ENCODE measurements at places on chromosomes 7 and 10.
A peak's percentile ranks its signal among the peaks of the same experiment; 100 is the strongest.

DNA sequence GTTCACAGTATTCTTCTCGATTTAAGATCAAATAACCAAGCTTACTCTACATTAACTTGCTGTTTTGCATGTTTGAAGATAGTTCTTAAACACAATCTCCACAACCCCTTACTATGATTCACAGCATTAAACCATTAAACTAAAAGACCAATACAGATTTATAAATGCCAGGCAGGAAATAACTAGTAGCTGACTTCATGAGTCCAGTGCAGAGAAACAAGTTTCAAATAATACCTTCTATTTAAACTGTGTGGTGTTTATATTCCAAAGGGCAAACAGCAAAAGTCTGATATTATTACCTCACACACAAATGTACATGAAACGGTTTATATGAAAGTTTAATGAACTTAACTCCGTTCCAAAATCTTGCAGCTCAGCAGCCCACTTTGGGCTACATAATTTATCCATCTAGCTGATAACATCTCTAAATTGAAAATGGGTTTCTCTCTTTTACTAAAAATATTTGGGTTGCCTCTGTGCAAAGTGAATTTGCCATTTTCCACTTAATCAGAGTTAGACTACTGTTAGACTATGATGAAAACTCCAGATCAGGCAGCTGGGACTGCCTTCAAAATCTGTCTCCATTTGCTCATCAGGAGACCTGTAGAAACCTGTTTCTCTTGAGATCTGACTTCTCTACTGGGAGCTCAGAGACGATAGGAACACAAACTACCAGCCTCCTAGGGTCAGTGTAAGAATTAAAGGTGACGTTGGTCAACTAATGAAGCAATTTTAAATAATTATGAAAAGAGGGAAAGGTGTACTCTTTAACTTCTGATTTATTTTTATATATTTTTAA lies 287.3 kb downstream of the FZD1 start:
- DNase-seq = no peak

DNA sequence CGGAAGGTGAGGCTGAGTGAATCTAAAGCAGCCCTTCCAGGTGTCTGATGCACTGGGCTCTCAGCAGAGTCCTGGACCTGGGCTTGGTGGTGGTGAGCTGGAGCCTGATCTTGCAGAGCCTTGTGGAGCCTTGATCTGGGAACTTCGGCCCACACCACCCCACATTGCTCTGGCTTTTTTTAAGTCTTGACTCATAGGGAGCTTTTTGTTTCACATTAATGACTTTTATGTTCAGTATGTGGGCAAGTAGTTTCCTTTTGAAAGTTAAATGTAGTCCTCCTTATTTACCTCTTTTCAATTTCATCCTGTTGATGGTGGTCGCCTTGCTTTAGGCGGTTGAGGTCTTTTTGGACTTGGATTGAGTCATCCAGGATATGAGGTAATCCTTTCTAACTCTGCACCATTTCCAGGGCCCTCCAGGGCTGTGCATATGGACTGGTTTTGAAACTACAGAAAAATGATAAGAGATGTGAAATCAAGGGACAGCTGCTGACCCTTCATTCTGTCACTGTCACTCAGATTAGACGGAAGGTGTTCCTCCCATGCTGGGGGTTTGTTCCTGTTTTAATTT lies 2.9 kb upstream of the NRAP start:
- no peak for DNase-seq

DNA sequence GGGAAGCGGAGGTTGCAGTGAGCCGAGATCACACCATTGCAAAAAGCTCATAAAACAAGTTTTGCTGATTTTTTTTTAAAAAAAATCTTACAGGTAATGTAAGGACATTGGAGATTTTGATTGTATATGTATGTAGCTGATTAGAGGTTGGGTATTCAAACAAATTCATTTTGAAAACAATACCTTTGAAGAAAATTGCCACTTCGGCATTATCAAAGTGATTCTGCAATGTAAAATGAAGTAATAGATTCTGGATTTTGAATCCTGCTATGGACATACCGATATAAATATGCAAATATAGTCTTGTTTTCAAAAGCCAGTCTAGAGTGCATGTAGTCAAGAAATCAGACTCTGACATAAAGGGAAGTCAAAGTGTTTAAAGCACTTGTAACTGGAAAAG lies 12.4 kb upstream of the IGF2BP3 start:
- DNase-seq = no peak

- no peak for DNase-seq
Measured at GRCh38 chr10:76946270-76946669, 691.3 kb downstream of the KCNMA1 start.

- no peak for DNase-seq
Measured at GRCh38 chr7:27419581-27420177, 177.1 kb downstream of the EVX1 start.

GRCh38 chr10:71636588-71636987 lies 83.0 kb downstream of the C10orf105 start:
- no peak for DNase-seq

GRCh38 chr10:80596391-80597257 lies 58.9 kb downstream of the SH2D4B start:
- DNase-seq = no peak

DNA sequence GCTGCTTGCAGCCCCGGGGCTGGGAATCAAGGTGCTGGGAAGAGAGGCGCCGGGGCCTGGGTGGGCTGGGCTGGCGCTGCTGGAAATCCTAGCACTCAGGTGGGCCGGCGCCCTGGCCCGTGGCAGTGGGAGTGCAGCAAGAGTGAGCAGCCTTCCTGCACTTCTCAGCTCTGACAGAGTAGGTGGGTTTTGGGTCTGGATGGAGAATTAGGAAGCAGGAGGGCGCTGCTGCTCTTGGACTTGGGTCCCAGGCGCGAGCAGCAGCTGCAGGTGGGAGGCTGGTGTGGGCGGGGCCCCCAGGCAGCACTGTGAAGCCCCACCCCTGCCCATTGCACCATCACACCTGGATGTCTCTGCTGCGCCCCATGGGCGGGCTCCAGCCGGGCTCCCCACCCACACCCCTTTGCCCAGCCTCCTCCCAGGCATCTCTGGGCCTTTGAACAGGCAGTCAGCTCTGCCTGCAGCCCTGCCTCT lies 6.0 kb downstream of the BRI3 start:
- DNase-seq = peak; percentile 43

- DNase-seq = no peak
Measured at GRCh38 chr10:22554461-22555182, 159.8 kb downstream of the PIP4K2A start.

- peak; percentile 90 for DNase-seq
Measured at GRCh38 chr7:28729281-28729680, 228.8 kb downstream of the TRIL start.

Data from COR-L47 (cell line).